ENCODE measurements at places on chromosomes 11 and 22.

- no peak for DNase-seq
These were observed 3.0 kb downstream of the ADAMTS15 start for GRCh38 chr11:130451231-130452019.

- DNase-seq: no peak
These were observed 89.2 kb downstream of the GALNT18 start for GRCh38 chr11:11532574-11532973.

GRCh38 chr11:69151836-69152235, 3.9 kb upstream of the SMIM38 start:
- DNase-seq: no peak

DNA sequence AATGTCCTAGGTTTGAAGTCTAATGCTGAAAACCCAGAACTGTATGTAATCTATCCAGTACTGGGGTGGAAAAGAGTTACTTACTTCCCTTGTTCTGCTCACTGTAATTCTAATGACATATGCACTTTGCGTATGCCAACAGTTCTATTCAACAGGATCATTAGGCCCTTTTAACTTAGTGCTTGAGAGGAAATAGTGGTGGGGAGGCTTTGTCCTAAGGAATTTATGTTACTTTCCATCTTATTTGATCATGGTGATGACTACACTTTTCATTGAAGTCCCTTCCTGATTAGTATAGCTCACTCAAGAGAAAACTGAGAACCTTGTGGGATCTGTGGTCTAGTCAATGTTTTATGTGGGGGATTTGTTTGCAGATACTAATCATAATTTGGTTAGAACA, 348.2 kb downstream of the GUCY1A2 start:
- DNase-seq: no peak

GRCh38 chr22:21943571-21944448, 8.8 kb downstream of the PPM1F start:
- no peak for DNase-seq

GRCh38 chr11:111976767-111977145, 39.6 kb downstream of the DIXDC1 start:
- no peak for DNase-seq

DNA sequence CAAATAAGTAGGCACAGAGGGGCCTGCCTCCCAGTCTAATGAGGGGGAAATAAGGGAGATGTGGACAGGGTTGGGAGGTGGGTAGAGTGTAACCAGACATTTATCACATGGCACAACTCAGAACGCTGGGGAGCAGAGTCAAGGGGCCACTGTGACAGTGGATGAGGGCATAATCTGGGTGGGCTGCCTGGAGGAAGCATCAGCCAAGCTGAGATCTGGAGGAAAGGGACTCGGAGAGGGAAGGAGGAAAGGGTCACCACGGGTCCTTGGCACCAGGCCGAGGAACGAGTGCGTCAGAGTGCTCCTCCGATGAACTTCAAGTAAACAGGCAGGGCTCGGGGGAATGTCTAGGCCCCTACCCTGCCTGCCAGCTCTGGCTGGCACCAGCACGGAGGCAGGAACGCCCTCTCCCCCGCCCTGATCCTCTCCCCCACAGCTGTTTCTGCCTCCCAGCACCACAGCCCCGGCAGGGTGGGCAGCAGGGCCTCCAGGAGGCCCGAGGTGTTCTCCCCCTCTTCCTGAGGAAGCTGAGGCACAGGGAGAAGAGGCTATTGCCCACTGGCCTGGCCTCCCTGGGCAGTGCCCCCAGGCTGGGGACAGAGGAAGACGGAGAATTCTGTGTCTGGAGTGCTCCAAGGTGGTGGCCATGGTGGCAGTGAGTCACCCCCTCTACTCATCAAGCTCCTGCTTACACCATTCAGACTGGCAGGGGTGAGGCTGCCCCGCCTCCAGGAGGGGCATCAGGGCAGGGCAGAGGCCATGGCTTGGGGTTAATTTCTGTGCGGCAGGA, 4.2 kb downstream of the ALDH3B1 start:
- no peak for DNase-seq

DNA sequence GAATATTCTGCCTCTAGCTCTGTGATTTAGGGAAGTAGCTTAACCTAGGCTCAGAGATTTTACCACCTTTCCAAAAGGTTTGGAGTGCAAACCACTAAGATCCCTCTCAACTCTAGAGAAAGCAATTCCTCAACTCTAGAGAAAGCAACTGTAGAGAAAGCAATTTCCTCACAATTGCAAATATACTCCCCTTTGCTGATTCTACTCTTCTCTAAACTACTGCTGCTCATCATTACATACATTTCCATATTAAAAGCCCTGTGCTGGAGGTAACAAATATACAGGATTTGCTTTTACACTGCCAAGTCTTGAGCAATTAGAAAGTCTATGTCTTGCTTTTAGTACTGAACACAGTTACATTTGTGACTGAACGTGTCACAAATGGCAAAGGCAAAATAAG, 48.2 kb downstream of the ALG9 start:
- no peak for DNase-seq

- DNase-seq: no peak
These were observed 1.6 kb downstream of the EFEMP2 start for GRCh38 chr11:65870706-65871681.
